ENCODE measurements at places on chromosomes 7 and 10.
A peak's percentile ranks its signal among the peaks of the same experiment; 100 is the strongest.

- DNase-seq, result no peak
Observed at GRCh38 chr7:94486216-94486615, 23.4 kb upstream of the CASD1 start.

GRCh38 chr7:106620676-106621075, 40.3 kb downstream of the CCDC71L start:
- no peak for DNase-seq

DNA sequence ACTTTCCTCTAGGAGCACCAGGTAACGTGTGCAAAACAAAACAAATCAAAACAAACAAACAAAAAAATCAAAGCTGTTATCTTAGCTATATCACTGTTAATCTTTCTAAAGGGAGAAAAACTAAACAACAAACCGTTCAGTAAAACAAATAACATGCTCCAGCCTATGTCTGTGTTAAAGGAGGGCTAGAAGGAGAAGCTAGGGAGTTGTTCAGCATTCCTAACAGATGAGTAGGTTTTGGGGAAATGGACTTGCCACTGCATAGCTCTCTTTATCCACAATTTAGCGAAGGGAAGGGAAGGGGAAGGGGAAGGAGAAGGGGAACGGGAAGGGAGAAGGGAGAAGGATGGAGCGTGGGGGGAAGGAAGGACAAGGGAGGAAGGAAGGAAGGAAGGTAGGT, 134.2 kb upstream of the AKR1E2 start:
- no peak for DNase-seq

DNA sequence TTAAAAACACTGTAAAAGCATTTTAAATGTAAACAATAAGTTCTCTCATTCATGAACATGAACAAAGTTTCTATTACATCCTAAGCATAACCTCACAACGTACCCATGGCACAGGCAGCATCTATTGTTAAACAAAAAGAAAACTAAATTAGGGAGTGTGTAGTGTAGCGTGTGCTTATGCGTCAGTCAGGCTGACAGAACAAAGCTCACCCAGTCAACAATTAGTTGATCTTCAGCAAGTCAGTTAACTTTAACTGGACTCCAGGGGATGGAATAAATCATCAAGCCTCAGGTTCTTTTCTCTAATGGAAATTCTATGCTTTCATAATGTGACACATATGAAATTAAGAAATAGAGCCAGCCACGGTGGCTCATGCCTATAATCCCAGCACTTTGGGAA, 91.6 kb upstream of the ODAD2 start:
- DNase-seq, result no peak

- no peak for DNase-seq
Observed at GRCh38 chr7:1085266-1085665, 2.6 kb upstream of the GPER1 start.

DNA sequence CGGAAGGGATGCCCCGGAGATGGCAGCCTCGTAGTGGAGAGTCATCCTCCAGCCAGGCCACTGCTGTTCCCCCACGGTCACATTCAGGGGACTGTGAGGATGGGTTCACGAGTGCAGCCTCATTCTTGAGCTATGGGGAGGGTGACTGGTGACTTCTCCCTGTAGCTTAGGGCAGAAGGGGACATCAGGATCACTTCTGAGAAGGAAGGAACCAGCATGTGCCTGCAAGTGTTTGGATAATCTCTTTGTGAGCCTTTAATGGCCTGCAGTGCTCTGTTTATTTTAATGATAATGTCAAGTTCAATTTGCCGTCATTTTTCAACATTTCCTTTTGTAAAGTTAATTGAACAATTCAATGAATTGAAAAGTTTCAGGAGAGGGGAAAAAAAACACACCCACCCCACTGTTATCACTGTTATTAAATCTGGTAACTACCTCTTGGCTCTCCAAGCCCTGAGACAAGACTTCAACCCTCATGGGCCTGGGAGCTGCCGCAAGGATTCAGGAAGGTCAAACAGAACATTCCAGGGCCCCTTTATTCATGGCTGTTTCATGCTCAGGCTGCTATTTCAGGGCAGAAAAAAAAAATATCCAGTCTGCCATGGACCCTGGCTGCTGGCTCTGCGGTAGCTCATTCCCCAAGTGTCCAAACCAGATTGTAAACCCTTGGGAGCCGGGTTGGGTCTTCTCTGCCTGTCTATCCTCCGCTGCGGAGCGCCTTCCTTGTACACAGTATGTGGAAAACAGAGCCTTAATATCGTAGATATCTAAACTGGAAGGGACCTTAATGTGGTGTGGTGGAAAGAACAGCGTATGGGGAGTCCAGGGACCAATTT, 100.4 kb downstream of the CDH23 start:
- no peak for DNase-seq

GRCh38 chr7:117757440-117757839, 115.8 kb downstream of the CTTNBP2 start:
- DNase-seq, result no peak

DNA sequence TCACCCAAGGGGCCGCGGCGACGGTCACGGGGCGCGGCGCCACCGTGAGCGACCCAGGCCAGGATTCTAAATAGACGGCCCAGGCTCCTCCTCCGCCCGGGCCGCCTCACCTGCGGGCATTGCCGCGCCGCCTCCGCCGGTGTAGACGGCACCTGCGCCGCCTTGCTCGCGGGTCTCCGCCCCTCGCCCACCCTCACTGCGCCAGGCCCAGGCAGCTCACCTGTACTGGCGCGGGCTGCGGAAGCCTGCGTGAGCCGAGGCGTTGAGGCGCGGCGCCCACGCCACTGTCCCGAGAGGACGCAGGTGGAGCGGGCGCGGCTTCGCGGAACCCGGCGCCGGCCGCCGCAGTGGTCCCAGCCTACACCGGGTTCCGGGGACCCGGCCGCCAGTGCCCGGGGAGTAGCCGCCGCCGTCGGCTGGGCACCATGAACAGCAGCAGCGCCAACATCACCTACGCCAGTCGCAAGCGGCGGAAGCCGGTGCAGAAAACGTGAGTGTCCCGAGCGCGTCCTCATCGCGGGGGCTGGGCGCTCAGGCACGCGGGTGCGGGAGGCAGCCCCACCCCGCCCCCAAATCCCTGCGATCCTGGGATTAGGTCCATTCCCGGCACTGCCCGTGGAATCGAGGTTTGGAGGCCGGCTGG, 509 bp downstream of the AHR start:
- DNase-seq, result no peak

- DNase-seq, result no peak
Observed at GRCh38 chr7:75756991-75757676, 14.9 kb downstream of the CCL26 start.

DNA sequence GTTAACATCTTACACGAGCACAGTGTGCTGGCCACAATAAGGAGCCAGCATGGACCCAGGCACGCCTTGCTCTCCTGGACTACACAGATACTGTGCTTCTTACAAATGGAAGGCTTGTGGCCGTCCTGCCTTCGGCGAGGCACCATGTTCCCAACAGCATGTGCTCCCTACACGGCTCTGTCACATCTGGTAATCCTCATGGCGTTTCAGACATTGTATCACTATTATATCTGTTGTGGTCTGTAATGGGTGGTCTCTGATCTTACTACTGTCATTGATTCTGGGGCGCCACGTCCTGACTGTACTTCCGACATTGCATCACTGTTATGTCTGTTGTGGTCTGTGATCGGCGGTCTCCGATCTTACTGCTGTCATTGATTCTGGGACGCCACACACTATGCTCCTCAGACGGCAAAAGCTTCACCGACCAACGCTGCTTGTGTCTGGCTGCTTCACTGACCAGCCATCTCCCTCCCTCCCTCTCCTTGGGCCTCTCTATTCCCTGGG, 195.4 kb downstream of the MAD1L1 start:
- no peak for DNase-seq

DNA sequence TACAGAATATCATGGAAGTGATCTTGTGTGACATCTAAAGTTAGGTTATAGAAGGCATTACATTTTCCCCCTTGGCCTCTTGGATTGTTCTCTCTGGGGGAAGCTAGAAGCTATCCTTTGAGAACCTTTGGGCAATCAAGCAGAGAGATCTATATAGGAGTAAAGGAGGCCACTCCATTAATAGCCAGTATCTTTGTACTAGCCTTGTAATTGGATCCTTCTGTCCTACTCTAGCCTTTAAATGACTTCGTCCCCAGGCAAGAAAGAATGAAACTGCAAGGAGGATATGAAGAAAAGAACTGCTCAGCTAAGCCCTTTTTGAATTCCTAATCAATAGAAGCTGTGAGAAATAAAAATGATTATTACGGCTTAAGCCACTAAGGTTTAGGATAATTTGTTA, 230.9 kb downstream of the AGMO start:
- no peak for DNase-seq

DNA sequence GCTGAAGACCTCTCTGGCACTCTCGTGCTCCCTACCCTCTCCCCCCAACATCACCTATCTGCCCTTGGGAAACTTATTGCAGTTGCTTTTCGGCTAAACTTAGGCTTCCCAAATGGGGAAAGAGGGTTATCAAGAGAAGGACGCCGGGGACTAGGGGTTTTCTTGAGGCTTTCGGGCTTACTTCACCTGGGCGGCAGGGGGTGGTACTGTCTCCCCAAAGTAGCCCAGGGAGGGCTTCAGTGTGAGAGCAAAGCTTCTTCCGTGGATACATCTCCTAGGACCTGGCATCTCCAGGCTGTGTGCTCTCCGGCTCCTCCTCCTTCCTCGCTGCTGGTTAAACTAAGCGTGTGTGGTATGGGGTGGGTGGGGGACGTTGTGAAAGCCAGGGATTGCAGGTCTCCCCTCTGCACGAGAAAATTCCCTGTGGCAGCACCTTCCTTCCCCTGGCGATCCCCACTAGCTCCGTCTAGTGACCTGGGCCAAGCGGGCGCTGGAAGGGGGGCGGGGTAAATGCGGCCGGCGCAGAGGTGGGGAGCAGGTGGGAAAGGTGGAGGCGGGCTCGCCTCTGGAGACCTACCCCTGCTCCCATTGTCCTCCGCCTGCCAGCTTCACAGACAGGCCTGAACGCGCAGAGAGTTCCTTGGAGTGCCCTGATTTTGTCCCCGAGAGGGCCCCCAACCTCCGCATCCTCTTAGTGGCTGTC, 1.1 kb downstream of the PLXDC2 start:
- no peak for DNase-seq

- DNase-seq, result no peak
Observed at GRCh38 chr10:34124522-34125035, 690.5 kb downstream of the PARD3 start.

DNA sequence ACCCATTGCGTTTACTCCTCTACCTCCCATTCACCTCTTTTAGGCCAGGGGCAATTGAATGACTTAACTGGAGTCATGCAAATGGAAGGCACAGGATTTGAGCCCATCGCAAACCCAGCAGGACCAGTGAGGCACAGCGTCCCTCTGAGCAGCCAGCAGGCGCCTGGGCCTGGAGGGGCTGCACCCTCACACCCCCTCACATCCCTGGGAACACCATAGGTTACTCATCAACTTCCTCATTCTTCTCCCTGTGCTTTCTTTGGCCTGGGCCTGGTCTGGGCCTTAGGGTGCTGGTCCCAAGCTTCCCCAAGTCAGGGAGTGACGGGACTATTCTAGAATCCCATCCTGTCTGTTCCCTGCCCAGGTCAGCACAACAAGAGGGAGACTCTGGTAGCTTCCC, 169.4 kb upstream of the EEPD1 start:
- no peak for DNase-seq

DNA sequence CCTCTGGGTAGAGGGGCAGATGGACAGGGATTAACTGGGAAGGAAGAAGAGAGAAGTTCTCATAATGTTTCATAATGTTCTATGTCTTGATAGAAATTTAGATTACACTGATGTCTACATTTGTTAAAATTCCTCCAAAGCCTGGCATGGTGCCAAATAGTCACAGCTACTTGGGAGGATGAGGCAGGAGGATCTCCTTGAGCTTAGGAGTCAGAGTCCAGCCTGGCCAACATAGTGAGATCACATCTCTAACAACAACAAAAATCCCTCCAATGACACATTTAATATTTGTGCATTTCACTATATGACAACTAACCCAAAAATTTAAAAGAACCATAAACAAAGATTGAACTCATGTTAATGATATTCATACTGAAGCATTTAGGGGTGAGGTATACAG, 33.0 kb upstream of the PPP1R3C start:
- no peak for DNase-seq

GRCh38 chr7:143499246-143499645, 21.6 kb downstream of the TAS2R41 start:
- DNase-seq, result no peak

DNA sequence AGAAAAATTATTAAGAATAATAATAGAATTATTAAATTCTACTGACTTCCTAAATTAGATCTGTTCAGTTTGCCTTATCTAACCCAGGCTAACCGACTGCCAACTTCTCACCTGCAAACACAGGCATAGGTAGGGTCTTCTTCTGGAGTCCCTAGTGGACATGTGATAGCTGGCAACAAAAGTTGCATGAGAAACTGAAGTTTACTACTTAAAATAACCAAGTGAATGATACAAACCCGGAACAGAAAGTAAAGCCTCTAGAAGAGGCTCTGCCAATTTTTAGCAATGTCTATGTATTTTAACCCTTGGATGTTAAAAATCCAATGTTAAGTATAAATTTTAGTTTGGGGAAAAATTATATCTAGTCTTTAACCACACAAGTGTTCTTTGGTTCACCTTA, 37.6 kb downstream of the NDUFB2 start:
- DNase-seq, result no peak

GRCh38 chr10:90871279-90871765, 452 bp upstream of the RPP30 start:
- peak; percentile 44 for DNase-seq

Data from amniotic stem cell (primary cell).